ENCODE measurements at places on chromosomes 3 and 15.

DNA sequence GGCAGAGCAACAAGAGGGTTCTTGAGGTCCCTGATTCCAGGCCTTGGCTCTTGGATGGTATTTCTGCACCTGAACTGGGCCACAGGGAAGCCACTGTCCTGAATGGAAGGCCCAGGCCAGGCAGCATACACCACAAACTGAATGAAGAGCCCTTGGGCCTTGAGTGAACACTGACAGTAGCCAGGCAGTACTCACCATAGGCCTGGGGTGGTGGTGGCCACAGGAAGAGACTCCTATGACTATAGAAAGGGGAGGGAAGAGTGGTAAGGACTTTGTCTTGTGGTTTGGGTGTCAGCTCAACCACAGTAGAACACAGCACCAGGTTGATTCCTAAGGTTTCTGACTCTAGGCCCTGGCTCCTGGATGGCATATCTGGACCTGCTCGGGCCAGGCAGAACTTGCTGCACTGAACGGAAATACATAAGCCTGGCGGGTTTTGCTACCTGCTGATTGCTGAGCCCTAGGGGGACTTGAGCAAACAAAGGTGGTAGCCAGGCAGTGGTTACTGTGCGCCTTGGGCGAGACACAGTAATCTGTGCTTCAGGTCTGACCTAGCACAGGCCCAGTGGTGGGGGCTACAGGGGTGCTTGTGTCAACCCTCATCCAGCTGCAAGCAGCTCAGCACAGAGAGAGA is 241.4 kb downstream of the ISL2 start:
- H3K27me3 ChIP-seq, result no peaks in the 10 kb centered on the region
- no peaks in the 10 kb centered on the region for H3K4me1 ChIP-seq
- DNase-seq, result no peak
- no peak overlapping the region for H3K4me3 ChIP-seq
- no peak overlapping the region for H3K27ac ChIP-seq
- H3K36me3 ChIP-seq, result no peaks in the 10 kb centered on the region

- no peak for DNase-seq
- no peak overlapping the region for H3K4me3 ChIP-seq
- H3K36me3 ChIP-seq, result no peaks in the 10 kb centered on the region
- H3K4me1 ChIP-seq, result no peaks in the 10 kb centered on the region
- H3K27me3 ChIP-seq, result no peaks in the 10 kb centered on the region
- H3K27ac ChIP-seq, result no peak overlapping the region
These were observed 3.1 kb downstream of the SEMA3G start for GRCh38 chr3:52441772-52442332.

DNA sequence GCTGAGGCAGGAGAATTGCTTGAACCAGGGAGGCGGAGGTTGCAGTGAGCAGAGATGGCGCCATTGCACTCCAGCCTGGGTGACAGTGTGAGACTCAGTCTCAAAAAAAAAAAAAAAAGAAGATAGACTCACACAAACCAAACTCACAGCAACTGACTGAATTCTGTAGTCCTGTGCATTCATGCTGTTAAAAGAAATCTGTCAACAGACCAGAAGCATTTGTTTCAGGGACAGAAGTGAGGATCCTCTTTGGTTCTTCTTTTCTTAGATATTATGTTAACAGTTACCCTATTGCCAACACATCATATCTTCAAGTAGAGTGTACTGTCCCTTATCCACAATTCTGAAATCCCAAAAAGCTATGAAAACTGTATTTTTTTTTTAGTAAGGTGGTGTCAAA is 192.4 kb downstream of the CDIN1 start:
- no peak overlapping the region for H3K4me3 ChIP-seq
- no peaks in the 10 kb centered on the region for H3K4me1 ChIP-seq
- no peak for DNase-seq
- no peak overlapping the region for H3K27ac ChIP-seq
- no peaks in the 10 kb centered on the region for H3K27me3 ChIP-seq

DNA sequence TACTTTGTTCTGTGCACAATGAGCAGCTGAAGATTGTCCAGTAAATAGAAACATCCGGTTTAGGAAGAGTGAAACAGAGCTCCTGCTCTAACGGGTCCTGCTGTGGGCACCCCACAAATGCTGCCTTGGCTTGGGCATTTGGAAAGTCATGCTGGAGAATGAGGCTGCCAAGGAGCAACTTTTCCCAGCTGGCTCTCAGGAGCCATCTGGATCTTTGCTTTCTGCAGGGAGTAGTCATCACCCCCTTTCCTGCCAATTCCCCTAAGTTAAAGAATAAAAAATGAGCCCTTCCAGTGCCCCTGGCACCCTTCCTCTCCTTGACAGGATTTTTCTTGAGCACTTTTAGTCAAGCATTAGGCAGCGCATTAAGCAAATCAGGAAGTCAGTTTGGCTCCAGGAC is 90.0 kb downstream of the FAM43A start:
- H3K27me3 ChIP-seq, result no peaks in the 10 kb centered on the region
- H3K4me1 ChIP-seq, result no peaks in the 10 kb centered on the region
- DNase-seq, result no peak
- H3K36me3 ChIP-seq, result no peaks in the 10 kb centered on the region

DNA sequence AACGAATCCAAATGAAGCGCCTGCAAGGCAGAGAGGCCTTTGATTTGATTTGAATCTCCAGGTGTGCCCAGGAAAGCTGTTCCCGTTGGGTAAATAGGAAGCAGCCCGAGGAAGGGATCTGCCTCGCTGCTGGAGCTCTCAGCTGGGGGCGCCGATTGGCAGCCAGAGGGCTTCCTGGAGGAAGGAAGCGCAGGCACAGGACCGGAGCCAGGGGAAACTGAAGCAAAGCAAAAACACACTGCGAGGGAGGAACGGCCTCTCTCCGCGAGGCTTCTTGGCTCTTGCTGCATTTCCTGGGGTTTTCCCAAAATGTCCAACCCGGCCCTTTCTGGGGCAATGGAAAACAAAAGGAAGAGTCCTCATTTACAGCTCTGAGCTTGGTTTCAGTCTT is 80.3 kb downstream of the TMEM266 start:
- no peaks in the 10 kb centered on the region for H3K36me3 ChIP-seq
- H3K27me3 ChIP-seq, result no peaks in the 10 kb centered on the region
- no peak overlapping the region for H3K4me3 ChIP-seq
- peaks cover 3% of the 10 kb centered on the region for H3K4me1 ChIP-seq
- H3K27ac ChIP-seq, result no peak overlapping the region

GRCh38 chr3:55624238-55624637 is 137.1 kb upstream of the WNT5A start:
- DNase-seq, result no peak
- no peaks in the 10 kb centered on the region for H3K4me1 ChIP-seq
- H3K4me3 ChIP-seq, result no peak overlapping the region
- H3K36me3 ChIP-seq, result no peaks in the 10 kb centered on the region

- H3K36me3 ChIP-seq, result no peaks in the 10 kb centered on the region
- no peaks in the 10 kb centered on the region for H3K4me1 ChIP-seq
- H3K4me3 ChIP-seq, result peak overlapping the region; percentile 61
- H3K27me3 ChIP-seq, result no peaks in the 10 kb centered on the region
- no peak overlapping the region for H3K27ac ChIP-seq
- DNase-seq, result peak; percentile 45
These were observed 593 bp downstream of the TMOD2 start for GRCh38 chr15:51751697-51752683.

DNA sequence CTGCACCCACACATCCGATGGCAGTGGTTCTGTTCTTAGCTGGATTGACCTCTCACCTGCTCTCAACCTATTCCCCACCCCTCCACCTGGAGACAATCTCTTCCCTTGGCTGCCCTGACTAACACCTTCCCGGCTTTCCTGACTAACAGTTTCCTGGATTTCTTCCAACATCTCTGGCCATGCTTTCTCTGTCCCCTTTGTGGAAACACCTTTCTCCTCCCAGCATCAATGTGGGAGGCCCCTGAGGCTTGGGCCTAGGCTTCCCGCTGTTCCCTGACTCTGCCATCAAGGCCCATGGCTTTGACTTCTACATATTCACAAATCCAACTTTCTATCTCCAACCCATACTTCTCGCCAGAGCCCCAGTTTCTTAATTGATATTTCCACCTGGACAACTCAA is 142.8 kb upstream of the ATP2B2 start:
- H3K4me3 ChIP-seq, result no peak overlapping the region
- no peak overlapping the region for H3K27ac ChIP-seq
- H3K36me3 ChIP-seq, result no peaks in the 10 kb centered on the region
- no peaks in the 10 kb centered on the region for H3K27me3 ChIP-seq
- no peaks in the 10 kb centered on the region for H3K4me1 ChIP-seq

DNA sequence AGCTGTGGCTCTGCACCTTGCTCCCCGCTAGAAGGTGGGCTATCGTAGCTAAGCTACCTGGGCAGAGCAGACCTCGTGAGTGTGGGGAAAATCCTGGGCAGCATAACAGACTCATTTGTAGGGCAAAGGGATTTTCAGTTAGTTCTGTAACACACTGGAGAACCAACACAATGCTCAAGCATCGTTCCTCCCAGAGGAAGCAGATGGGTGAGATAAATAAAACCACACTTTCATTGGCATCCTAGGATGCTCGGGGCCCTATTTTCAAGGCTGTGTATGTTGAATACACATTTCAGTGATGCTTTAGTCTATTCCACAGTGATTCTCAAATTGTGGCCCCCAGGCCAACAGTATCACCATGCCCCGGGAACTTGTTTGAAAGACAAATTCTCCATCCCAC is 20.0 kb downstream of the LIPC start:
- no peaks in the 10 kb centered on the region for H3K27me3 ChIP-seq
- H3K36me3 ChIP-seq, result no peaks in the 10 kb centered on the region
- no peak for DNase-seq
- H3K4me1 ChIP-seq, result no peaks in the 10 kb centered on the region
- no peak overlapping the region for H3K27ac ChIP-seq
- no peak overlapping the region for H3K4me3 ChIP-seq

- H3K4me1 ChIP-seq, result no peaks in the 10 kb centered on the region
- H3K4me3 ChIP-seq, result no peak overlapping the region
- no peak overlapping the region for H3K27ac ChIP-seq
- H3K27me3 ChIP-seq, result no peaks in the 10 kb centered on the region
These were observed 42.5 kb upstream of the MYO5C start for GRCh38 chr15:52338058-52338457.

DNA sequence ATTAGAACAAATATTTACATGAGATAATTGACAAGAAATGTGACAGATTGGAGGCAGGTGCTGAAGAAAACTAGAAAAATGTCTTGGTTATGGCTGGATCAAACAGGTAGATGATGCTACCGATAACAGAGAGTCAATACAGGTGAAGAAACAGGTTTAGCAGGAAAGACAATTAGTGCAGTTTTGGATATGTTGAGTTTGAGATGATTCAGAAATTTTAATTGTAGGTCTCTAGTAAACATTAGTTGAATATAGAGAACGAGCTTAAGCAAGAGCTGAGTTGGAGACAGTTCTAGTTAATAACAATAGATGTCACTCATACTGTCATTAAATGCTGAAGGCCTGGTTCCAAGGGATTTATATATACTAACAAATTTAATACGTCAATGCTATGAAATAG is 524.4 kb downstream of the NSUN3 start:
- H3K4me3 ChIP-seq, result no peak overlapping the region
- no peaks in the 10 kb centered on the region for H3K4me1 ChIP-seq
- H3K36me3 ChIP-seq, result no peaks in the 10 kb centered on the region
- no peak overlapping the region for H3K27ac ChIP-seq
- DNase-seq, result no peak

GRCh38 chr3:54949491-54950044 is 21.7 kb upstream of the LRTM1 start:
- no peaks in the 10 kb centered on the region for H3K4me1 ChIP-seq
- DNase-seq, result no peak
- H3K27ac ChIP-seq, result no peak overlapping the region
- no peak overlapping the region for H3K4me3 ChIP-seq
- H3K27me3 ChIP-seq, result no peaks in the 10 kb centered on the region
- no peaks in the 10 kb centered on the region for H3K36me3 ChIP-seq

DNA sequence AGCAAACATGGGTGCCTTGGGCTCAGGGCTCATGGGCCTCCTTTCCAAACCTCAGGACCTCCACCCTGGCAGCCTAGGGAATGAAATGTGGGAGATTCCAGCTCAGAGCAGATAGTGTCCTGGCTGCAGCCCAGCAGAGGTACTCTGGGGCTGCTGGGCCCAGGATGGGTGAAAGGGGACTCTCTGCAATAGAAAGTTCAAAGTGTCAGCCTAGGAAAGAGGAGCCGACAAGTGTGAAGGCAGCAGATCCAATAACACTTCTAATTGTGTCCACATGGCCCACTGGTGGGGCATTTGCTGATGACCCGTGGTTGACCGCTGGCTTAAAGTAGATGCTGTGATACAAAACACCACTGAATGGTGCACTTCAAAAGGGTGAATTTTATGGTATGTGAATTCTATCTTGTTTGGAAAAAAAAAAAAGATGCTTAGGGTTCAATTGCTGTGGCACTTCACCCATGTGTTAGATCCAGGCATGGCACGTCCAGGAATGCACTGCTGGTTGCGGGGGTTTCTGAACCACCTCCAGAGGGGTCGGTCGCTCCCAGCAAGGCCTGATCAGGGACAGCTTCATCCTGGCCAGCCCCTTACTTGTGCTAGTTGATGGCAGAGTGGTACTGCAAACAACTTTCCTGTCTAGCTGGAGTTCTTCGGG is 20.9 kb downstream of the AMOTL2 start:
- H3K27ac ChIP-seq, result peak overlapping the region; percentile 20

DNA sequence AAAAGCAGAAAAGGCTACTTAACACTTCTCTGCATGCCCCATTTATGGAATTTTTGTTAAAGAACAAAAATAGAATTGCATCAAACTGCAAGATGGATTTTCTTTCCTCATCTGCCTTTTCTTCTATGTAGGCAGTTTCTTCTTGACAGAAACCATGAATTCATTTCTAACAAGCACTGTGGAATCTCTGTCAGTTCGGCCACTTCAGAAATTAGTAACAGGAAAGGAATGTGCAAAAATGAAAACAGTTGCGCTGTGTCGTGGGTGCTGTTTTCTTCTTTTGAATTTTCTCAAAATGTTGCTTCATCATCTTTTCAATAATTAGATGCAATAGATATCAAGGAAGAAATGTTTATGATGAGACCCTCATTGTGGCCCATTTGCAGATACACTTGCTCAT is 151.6 kb downstream of the FOXB1 start:
- peaks cover 3% of the 10 kb centered on the region for H3K27me3 ChIP-seq
- H3K27ac ChIP-seq, result no peak overlapping the region

- H3K27me3 ChIP-seq, result no peaks in the 10 kb centered on the region
- no peaks in the 10 kb centered on the region for H3K4me1 ChIP-seq
- no peak for DNase-seq
- no peak overlapping the region for H3K27ac ChIP-seq
- no peak overlapping the region for H3K4me3 ChIP-seq
- no peaks in the 10 kb centered on the region for H3K36me3 ChIP-seq
These were observed 28.6 kb upstream of the SSR3 start for GRCh38 chr3:156583469-156583868.

DNA sequence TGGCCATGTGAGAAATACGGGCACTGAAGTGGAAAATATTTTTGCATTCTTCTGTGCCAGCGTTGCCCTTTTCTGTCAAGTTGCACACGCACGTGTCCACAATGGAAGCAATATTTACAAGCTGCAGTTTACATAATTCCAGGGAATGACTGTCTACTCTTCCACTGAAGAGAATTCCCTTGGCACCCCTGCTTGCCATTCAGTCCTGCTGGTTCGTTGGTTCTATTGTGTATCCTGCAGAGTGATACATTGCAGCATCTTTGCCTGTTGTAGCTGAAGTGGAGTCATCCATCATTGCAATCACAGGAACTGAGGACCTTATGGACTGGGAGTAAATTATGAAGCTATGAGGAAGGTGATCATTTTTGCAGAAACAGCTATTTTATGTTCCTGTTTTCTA is 759.4 kb downstream of the ROBO2 start:
- H3K4me3 ChIP-seq, result no peak overlapping the region
- H3K27me3 ChIP-seq, result no peaks in the 10 kb centered on the region
- H3K36me3 ChIP-seq, result no peaks in the 10 kb centered on the region
- no peak overlapping the region for H3K27ac ChIP-seq
- H3K4me1 ChIP-seq, result no peaks in the 10 kb centered on the region

- no peak for DNase-seq
- H3K27ac ChIP-seq, result no peak overlapping the region
- H3K36me3 ChIP-seq, result no peaks in the 10 kb centered on the region
- H3K4me1 ChIP-seq, result no peaks in the 10 kb centered on the region
- H3K4me3 ChIP-seq, result no peak overlapping the region
- no peaks in the 10 kb centered on the region for H3K27me3 ChIP-seq
These were observed 98.9 kb downstream of the LINGO1 start for GRCh38 chr15:77533578-77534430.
